SK-N-DZ (cell line): ENCODE measurements at places on chromosomes 13 and 19.

DNA sequence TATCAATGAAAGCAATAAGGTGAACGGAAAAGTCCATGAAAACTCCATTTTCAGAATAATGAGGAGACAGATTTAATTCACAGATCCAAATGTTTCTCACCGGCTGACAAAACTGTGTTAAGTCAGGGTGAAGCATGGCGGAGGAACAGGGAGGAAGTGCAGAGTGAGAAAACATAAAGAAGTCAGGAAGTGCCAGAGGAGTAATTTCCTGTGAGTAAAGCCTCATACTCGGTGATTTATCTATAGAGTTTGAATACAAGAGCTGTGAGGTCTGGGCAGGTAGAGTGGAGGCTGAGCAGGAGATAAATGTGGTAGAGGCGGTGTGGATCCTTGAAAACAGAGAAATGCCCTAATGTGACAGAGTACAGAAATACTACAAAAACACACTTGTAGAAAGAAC is 11.4 kb downstream of the CARD8 start:
- DNase-seq = no peak

DNA sequence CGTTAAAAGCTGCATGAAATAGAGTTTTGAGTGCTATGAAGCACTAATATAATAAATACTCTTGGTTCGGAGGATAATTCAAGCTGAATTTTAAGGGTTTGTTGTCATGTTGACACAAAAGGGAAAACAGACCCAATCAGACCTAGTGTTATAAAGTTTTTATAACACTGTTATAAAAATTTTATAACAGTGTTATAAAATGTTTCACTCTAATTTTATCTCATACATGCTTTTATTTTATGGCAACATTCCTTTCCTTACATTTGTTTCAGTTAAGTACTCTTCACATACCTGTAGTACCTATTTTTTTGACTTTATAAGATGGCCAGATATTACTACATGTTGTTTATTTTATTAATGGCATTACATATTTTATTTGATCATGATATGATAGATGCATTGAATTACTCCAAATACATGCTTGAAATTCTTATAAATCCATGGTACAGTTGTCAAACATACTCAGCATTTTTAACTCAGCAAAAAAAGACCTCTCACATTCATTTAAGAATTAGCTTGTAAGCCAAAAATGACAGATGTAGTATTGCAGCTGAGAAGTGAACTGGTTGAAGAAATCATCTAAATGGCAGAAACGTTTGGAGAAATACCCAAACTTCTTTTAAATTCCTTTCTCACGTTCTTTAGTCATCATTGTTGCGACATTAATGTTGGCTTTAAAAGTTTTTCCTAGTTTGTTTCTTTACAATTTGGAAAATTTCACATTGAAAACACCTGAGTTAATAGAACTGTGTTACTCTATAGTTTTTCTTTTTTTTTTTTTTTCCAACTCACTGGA is 104.5 kb downstream of the PIBF1 start:
- no peak for DNase-seq

DNA sequence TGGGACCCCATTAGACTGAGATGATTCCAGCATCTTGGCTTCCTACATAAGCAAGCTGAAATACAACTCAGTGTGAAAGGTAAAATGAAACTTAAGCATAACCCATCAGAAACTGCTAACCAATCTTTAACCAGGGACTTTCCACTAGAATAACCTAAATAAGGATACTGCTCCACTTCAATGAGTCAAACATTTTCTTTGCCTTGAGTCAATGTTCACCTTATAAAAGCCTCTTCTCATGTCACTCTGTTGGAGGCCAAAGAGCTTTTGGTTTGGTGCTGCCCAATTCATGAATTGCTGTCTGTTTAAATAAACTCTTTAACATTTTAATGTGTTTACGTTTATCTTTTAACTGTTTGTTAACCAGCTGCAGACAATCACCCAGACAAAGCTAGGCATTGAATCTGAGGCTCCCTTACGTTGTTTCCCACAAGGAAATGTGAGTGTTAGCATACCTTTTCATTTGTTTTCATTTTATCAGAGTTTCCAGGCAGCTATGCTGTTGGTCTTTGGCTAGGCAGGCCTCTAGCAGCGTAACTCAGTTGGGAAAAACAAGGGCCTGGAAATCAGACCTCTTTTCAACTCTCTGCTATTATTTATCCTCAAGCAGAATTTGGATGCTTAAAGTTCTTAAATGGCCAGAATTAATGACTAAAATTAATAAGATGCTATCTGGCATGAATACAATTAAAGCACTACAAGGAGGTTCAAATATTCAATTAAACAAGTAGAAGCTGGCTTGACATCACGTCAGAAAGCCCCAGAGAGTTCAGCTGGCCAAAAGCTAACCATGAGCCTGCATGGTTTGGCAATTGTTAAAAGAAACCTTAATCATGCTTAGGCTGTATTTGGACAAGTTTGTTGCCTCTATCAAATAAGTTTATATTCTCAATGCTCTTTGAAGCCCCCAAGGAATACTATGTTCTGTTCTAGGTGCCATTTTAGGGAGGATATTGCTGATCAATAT is 200.2 kb downstream of the DCLK1 start:
- DNase-seq = no peak

- no peak for DNase-seq
Observed at GRCh38 chr19:18800636-18801035, 9.5 kb upstream of the COMP start.

DNA sequence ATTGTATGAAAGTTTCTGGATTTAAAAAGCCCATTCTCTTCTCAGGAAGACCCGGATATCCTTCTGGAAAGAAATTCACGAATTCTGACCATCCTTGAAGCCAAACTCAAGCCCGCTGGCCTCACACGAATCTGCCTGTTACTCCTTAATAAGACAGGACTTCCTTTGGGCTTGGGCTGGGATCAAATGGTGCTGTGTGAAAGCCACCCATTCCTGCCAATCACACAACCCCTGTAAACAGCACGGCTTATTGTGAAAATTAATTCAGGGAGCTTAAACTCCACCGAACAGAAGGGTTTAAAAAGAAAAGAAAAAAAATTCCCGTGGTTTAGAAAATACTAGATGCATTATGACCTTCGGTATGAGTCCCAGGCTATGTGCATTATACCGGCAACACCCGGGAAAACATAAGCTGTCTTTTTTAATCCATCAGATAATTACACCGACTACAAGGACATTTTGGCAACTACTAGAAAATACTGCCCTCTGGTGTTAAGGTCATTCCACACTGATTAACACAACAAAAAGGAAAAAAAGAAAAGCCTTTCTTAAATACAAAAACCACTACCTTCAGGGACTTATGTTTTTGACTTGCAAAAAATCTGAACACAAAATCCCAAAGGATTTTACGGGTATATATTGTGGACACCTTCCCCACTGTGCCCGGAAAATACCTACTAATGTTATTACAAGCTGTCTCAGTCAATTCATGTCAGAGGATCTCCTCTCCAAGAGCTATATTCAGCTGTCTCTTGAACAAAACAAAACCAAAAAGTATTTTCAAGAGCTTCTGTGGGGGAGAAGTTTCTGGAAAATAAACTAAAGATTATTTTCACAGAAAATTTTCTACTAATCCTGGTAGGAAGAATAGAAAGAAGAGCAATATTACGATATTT is 76.0 kb upstream of the LSM14A start:
- peak; percentile 58 for DNase-seq

DNA sequence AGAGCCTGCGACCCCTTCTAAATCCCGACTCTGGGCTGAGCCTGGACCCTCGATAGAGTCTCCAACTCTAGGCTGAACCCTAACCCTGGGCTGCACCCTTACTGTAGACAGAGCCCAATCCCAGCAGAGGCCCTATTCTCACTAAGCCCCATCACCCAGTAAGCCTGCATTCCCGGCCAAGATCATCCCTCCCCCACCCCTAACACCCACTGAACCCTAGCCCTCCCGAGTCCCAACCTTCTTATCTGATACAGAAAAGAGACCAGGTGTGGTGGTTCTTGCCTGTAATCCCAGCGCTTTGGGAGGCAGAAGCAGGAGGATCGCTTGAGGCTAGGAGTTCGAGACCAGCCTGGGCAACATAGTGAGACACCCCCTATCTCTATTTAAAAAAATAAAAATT is 2.6 kb upstream of the TNFAIP8L1 start:
- no peak for DNase-seq

- DNase-seq = no peak
Observed at GRCh38 chr19:13207846-13208671, 57.8 kb downstream of the IER2 start.

DNA sequence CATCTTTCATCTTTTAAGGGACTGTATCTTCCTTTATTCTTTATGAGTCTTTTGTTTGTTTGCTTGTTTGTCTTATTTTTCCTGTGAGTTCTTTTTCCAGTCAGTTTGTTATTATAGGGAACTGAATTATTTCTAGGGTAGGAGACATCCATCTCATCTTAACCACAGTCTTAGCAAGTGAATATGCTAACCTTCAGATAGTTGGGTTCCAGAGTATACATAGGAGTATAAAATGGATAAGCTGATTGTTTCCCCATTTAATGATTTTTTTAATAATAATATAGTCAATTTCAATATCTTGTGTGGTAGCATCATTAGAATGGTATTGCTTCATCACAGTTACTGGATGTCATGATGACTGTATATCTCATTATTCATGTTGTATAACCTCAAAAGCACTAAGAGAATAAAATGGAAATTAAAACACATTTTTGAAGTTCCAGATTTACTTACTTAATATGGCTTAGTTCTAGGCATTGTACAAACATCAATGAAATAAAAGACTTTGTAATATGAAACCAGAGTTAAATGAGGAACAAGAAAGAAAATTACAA is 33.0 kb downstream of the GPC6 start:
- DNase-seq = no peak

DNA sequence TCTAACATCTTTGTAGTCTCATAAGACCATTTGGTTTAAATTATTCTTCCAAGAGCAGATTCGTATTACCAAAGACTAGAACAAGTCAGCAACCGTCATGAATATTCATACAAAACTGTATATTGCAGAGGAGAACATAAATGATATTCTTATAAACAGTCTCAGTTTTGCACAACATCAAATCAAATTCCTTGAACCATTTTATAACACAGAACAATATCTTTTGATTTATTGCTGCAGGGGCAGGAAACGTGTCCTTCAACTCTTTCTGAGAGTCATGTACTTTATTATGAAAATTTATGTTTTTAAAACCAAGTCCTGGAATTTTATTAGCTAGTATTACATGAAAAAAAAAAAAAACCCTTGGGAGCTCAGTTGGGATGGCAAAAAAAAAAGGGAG is 26.2 kb downstream of the SIGLECL1 start:
- DNase-seq = no peak

- DNase-seq = no peak
Observed at GRCh38 chr13:23560571-23561089, 9.6 kb upstream of the TNFRSF19 start.

DNA sequence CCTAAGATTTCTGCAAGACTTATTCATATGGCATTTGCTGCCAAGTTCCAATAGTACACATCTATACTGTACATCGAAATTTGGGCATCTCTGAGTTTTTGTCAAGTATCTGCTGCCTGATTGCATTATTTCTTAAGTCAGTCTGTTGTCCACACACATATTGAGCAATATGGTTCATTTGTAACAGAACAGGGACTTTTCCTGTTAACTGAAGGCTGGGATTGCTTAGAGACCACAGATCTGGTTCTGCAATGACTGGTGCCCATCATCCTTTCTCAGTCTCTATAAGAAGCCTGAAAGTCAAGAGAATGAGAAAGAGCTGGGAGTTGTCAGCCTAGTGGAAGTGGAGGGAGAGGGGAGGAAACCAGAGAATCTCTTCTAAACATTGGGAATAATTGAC is 22.5 kb upstream of the MYCBP2 start:
- no peak for DNase-seq

DNA sequence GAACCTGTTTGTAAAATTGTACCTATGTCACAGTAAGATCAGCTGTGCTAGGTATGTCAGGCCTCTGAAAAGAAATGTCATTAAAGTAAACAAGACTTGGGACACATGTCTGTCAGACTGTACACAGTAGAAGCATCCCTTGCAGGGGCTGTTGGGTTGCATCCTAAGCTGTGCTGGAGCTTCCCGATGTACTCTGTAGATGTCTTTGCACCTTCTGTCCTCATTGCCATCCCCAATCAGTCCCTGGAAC is 48.7 kb upstream of the GPR183 start:
- no peak for DNase-seq

GRCh38 chr19:51980116-51980736 is 6.4 kb downstream of the ZNF350 start:
- no peak for DNase-seq

GRCh38 chr19:30070968-30071632 is 129.1 kb downstream of the URI1 start:
- DNase-seq = no peak

DNA sequence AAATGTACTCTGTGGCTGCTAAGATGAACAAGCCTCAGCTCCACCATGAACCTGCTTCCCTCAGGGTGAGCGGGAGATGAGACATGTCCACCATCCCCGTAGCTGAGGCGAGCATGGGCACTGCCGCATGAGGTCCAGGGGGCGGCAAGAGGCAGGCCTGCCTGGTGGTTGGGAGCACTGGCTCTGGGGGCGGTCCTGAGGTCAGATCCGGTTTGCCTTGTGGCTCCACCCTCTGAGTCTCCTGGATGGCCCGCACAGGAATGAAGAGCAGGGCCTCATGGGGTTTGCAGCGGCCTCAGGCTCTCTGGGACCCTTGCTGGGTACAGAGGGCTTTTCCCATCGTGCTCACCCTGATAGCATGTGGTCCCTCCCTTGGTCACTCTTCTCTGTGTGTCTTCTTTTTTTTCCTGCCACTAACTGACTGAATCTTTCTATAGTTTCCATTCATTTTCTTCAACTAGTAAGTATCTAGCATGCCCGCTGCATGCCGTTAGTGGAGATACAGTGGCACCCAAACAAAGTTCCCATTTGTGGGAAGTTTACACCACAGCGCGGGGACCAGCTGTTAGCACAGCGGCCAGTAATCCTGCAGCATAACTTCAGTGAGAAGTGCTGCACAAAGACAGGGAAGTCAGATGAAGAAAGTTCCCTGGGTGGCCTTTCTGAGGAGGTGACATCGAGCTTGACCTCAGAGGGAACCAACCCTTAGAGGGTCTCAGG is 37.3 kb downstream of the CAPN12 start:
- DNase-seq = no peak

DNA sequence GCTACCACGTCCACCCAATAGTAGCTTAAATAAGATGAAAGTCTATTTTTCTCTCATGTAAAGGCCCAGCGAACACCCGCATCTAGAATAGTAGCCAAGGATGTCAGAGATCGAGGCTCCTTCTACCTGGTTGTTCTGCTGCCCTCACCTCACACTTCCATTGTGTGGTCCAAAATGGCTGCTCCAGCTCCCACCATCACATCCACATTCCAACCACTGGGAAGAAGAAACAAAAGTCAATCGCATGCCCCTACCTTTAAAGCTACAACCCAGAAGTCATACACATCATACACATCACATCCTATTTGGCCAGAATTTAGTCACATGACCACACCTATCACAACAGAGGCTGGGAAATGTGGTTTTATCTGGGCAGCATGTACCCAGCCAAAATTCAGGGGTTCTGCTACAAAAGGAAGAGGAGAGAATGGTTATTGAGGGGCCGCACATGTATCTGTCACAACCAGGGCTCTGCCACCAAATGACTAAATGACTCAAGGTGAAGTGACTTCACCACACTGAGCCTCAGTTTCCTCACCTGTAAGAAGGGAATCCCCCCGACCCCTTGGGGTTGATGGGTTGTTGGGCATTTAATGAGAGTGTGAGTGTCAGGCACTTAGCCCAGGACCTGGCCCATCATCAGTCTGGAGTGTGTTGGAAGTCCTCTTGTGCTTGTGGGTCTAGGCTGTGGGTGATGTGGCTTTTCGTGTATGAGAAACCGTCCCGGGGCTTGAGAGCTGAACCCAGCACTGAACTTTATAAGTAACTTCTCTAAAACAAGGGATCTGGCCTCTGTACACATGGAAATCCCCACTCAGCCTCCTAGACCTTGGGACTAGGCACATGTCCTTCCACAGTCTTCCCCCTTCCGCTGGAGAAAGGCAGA is 10.2 kb upstream of the CBLC start:
- DNase-seq = no peak
